ENCODE measurements at places on chromosomes 11 and 22. TPM values are rescaled to one million over a fixed set of nuclear protein-coding genes. Genes with fewer than 3 reads are reported as not detected.

DNA sequence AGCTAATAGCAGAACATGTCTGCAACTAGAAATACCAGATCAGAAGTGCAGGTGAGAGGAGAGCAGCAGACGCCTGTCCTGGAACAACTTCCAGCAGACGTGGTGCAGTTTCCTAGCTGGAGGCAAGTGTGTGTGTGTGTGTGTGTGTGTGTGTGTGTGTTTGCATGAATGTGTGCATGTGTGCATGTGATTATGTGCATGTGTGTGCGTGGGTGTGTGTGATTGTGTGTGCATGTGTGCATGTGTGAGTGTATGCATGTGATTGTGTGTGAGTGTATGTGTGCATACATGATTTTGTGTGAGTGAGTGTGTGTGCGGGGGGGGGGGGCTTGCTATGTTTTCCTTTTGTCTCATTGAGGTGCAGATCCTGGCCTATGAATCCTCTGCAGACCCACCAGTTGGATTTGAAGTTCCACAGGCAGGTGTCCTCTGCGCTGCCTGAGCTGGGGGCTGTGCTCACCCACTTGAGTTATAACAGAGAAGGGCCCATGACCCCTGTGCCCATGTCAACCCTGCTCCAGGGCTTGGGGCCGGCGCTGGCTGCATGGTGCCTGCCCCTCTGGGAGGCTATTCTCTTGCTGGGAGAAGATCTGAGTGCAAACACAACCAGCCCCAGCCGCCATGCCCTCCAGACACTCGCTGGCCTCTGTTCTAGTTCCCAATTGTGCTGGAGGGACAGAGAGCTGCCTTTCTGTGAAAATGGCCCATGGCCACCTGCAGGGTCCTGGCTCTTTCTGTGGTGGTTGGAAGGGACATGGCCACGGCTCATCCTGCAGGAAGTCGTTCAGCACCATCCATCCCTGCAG lies 821.3 kb downstream of the BRD1 start:
- H3K4me3 ChIP-seq, result no peak overlapping the region
- H3K27ac ChIP-seq, result no peak overlapping the region
- peaks cover 12% of the 10 kb centered on the region for H3K27me3 ChIP-seq
- no peaks in the 10 kb centered on the region for H3K36me3 ChIP-seq
- no peaks in the 10 kb centered on the region for H3K4me1 ChIP-seq
- DNase-seq, result no peak

Gene P2RY2
- total RNA-seq, result 6.5 TPM

DNA sequence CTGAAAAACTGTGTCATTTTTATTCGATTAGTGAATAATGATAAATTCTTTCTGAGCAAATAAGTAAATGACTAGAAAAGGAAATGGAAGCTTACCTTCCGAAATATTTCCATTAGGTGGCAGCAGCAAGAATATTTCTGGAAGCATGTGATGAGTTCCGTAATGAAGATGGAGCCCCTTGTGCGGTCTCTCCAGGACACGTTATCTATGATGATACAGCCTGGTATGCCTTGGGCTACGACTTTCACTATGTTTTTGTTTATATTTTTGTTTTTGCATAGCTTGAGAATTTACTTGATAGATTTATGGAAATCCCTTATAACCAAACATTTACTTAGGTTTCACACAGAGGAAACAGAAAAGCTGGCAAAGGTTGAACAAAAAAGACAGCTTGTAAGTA lies 25.7 kb downstream of the CASP5 start:
- no peak for DNase-seq
- no peak overlapping the region for H3K4me3 ChIP-seq
- H3K36me3 ChIP-seq, result no peaks in the 10 kb centered on the region

DNA sequence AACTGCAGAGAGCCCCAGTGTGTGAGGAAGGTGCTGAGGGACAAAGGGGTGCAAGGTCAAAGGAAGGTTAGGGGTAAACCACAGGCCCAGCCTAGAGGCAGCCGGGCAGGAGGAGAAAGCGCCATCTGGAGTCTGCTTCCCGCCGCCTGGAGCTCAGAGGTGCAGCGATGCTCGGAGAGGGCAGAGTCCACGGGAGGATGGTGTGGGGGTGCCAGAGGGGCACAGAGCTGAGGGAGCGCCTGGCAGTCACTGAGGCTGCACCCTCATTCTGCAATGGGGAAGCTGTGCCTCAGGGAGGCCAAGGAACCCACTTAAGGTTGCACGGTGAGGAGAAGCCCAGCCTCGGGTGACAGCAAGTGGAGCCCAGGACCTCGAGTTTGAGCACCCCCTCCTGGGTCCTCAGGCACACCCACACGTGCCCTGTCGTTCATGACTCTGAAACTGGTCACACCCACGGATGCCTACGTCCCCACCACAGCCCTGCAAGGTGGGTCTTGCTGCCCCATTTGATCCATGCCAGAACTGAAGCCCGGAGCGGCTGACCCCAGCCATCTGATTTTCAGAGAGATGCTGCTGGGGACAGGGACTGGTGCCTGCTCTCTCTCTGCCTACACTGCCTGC lies 1.6 kb downstream of the IL2RB start:
- H3K4me3 ChIP-seq, result peak overlapping the region; percentile 34
- H3K27ac ChIP-seq, result no peak overlapping the region
- no peaks in the 10 kb centered on the region for H3K4me1 ChIP-seq
- H3K36me3 ChIP-seq, result no peaks in the 10 kb centered on the region
- DNase-seq, result no peak

- H3K36me3 ChIP-seq, result peaks cover 94% of the 10 kb centered on the region
- DNase-seq, result no peak
- no peaks in the 10 kb centered on the region for H3K4me1 ChIP-seq
- no peaks in the 10 kb centered on the region for H3K27me3 ChIP-seq
- no peak overlapping the region for H3K4me3 ChIP-seq
- no peak overlapping the region for H3K27ac ChIP-seq
Observed at GRCh38 chr11:33344611-33345010, 87.4 kb downstream of the HIPK3 start.

Gene TUG1
- total RNA-seq, result 64.4 TPM

DNA sequence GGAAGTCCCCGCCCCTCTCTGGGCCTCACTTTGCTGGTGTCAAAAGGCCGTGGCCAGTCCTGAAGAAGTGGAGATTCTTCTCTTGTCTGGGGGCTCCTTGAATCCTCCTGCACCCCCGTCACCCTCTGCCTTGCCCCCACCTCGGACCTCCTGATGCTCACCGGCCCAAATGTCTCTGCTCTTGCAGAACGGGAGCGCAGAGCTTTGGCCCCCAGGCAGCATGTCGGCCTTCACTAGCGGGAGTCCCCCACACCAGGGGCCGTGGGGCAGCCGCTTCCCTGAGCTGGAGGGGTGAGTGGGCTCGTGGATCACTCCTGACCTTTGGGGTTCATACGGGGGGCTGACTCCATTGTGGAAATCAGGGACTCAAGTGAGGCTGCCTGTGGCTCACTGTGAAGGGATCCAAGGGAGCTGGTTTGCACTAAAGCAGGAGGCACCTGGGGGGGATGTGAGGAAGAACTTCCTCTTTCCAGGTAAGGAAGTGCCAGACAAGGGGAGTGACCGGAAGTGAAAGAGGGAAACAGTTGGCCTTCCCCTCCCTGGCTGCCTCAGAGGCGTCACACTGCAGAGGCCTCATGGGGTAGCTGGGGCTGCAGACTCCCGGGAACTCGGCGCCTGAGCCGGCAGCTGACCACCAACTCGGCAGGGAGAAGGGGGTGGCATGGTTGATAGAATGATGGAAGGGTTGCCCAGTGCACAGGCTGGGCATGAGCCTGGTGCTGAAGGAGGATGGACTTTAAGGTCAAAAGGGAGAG lies 23.1 kb downstream of the CSF2RB start:
- no peaks in the 10 kb centered on the region for H3K27me3 ChIP-seq
- H3K4me1 ChIP-seq, result peaks cover 5% of the 10 kb centered on the region
- DNase-seq, result no peak
- H3K4me3 ChIP-seq, result no peak overlapping the region

Gene PVALB
- 4.5 TPM for total RNA-seq

Gene MAPK12
- 11.9 TPM for total RNA-seq

- H3K4me1 ChIP-seq, result no peaks in the 10 kb centered on the region
- DNase-seq, result no peak
- no peaks in the 10 kb centered on the region for H3K36me3 ChIP-seq
- no peak overlapping the region for H3K27ac ChIP-seq
Observed at GRCh38 chr11:105357764-105358163, 218.2 kb upstream of the CARD18 start.

DNA sequence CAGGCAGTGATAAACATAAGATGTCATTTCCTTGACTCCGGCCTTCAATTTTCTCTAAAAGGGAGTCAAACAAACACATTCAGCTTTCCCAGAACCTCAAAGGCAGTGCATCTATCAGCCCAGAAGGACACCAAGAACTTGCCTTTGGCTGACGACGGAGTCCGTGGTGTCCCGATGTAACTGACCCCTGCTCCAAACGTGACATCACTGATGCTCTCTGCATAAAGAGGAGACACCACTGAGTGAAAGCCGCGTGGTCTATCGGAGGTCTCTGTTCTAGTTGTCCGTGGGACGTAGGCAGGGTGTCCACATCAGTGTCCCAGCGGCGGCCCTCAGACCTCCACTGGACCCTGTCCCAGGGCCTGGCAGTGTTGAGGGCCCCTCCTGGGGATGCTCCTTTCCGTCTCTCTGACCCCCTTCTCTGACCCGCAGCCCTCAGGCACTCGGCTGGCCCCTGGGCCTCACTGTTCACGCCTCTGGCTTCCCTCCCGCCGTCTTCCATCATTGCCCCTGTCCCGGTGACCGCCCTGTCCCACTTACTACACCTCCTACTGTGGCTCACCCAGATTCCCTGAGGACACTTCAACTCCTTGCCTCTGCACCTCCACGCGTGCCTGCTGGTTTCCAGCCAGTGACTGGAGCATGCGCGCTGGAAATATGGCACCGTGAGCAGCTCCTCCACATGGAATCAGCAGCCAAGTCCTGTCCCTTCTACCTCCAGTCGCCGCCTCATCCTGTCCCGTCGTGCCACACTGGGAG lies 70.4 kb downstream of the NCAPD3 start:
- no peak overlapping the region for H3K4me3 ChIP-seq
- H3K36me3 ChIP-seq, result peaks cover 92% of the 10 kb centered on the region
- H3K27ac ChIP-seq, result no peak overlapping the region
- H3K27me3 ChIP-seq, result no peaks in the 10 kb centered on the region
- DNase-seq, result no peak
- no peaks in the 10 kb centered on the region for H3K4me1 ChIP-seq

DNA sequence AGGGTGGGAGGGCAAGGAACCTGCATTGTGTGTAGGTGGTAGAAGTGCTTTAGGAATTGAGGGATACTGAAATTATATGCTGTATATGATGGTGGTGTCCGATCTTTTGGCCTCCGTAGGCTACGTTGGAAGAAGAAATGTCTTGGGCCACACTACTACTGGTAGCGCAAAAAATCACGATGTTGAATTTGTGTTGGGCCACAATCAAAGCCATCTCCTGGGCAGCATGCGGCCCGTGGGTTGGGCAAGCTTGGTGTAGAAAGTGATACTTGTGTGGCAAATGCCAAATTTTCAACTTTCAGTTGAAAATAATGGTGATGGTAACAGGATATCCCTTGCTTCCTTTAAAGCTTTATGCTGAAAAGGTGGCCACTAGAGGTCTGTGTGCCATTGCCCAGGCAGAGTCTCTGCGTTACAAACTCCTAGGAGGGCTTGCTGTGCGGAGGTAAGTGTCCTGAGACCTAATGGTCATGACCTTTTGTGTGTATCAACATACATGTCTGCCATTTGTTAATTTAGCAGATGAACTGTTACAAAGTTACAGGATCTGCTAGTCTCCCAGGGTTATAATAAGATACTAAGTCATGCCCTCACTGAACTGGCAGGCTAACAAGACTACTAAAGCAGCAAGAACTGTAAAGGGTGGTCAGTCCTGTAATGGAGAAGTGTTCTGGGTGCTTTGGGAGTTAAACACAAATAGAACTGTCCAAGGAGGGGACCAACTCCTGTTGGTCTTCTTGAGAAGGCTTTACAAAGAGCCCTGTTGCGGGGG lies 2.9 kb downstream of the RPS3 start:
- no peak overlapping the region for H3K27ac ChIP-seq
- peaks cover 35% of the 10 kb centered on the region for H3K4me1 ChIP-seq
- DNase-seq, result no peak
- H3K4me3 ChIP-seq, result no peak overlapping the region
- H3K36me3 ChIP-seq, result peaks cover 64% of the 10 kb centered on the region

DNA sequence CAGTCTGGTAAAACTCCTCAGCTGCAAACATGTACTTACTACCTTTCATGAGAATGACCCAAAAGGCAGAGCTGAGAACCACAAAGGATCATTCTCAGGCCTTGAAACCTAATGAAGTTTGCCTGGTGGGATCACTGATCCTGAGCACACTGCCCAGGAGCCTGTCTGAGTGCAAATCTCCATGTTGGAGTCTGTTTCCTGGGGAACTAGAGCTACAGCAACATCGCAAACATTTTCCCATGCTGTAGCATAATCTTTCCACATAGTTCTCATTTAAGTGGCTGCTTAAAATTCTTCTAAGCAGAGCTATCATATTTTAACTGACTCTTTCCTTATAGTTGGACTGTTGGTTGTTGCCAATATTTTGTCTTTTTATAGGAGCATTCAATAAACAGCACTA lies 58.5 kb downstream of the GUCY1A2 start:
- H3K4me3 ChIP-seq, result no peak overlapping the region
- peaks cover 20% of the 10 kb centered on the region for H3K4me1 ChIP-seq
- H3K27me3 ChIP-seq, result no peaks in the 10 kb centered on the region
- H3K36me3 ChIP-seq, result no peaks in the 10 kb centered on the region

- no peak for DNase-seq
- no peaks in the 10 kb centered on the region for H3K27me3 ChIP-seq
- no peak overlapping the region for H3K4me3 ChIP-seq
- no peak overlapping the region for H3K27ac ChIP-seq
Observed at GRCh38 chr22:50536226-50536625, 6.4 kb upstream of the TYMP start.

- no peaks in the 10 kb centered on the region for H3K27me3 ChIP-seq
- H3K4me3 ChIP-seq, result no peak overlapping the region
- H3K4me1 ChIP-seq, result peaks cover 7% of the 10 kb centered on the region
Observed at GRCh38 chr22:29214232-29214631, 8.5 kb downstream of the EMID1 start.

DNA sequence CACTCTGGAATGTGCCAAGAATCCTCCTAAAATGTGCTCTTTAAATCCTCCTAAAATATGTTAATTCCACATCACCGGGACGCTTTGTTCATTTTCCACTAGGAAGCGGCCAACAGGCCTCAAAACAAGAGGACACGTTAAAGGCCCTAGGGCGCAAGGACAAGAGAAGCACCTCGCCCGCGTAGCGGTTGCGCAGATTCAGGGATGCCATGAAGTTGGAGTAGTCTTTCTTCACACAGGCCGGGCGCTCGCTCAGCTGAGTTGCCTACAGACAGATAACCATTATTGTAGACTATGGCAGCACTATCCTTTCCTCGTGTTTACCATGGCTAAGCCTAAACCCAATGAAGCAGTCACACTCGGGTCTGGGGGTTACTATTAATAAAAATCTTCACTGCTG lies 29.5 kb upstream of the SERPIND1 start:
- DNase-seq, result no peak
- peaks cover 89% of the 10 kb centered on the region for H3K36me3 ChIP-seq
- H3K4me1 ChIP-seq, result peaks cover 12% of the 10 kb centered on the region
- no peaks in the 10 kb centered on the region for H3K27me3 ChIP-seq

- H3K36me3 ChIP-seq, result peaks cover 9% of the 10 kb centered on the region
- peaks cover 14% of the 10 kb centered on the region for H3K27me3 ChIP-seq
- H3K27ac ChIP-seq, result peak within 1 kb of the TSS; percentile 83
Observed at GRCh38 chr11:111911563-111912401, at the start of gene CRYAB. CRYAB (minus strand) TSS chr11:111911770; CDS start chr11:111911724, 46 bp downstream.

Gene OR8D4
- not detected for total RNA-seq

- H3K4me1 ChIP-seq, result peaks cover 41% of the 10 kb centered on the region
- H3K36me3 ChIP-seq, result no peaks in the 10 kb centered on the region
- peak overlapping the region; percentile 10 for H3K4me3 ChIP-seq
- peak overlapping the region; percentile 49 for H3K27ac ChIP-seq
- no peak for DNase-seq
- H3K27me3 ChIP-seq, result no peaks in the 10 kb centered on the region
Observed at GRCh38 chr11:14537134-14537599, 17.0 kb upstream of the PSMA1 start.

Gene KCNQ1
- 51.0 TPM for total RNA-seq

Gene KCNK4
- not detected for total RNA-seq
